Right renal pelvis (tissue), 4 donors: ENCODE measurements at places on chromosomes 4 and X.

DNA sequence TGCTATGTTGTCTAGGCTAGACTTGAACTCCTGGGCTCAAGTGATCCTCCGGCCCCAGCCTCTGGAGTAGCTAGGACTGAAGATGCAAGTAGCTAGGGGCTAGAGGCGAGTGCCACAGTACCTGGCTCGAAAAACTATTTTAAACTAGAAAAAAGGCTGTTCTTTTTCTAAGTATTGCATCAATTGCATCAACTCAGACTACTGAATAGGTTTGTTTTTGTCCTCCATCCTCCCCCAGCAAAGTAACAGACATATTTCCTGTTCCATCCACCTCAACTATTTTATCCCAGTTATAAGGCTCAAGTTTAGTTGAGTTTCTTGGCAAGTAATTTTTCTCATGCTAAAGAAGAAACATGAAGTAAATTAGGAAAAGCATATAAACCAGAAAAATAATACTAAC is 4.1 kb downstream of the SH3RF1 start:
- DNase-seq: no peak

GRCh38 chrX:39946822-39947221 is 150.9 kb downstream of the BCOR start:
- no peak for DNase-seq

- no peak for DNase-seq
Measured at GRCh38 chr4:27357283-27357682, 496.6 kb downstream of the STIM2 start.

- no peak for DNase-seq
Measured at GRCh38 chr4:10491401-10491800, 34.2 kb upstream of the ZNF518B start.

- no peak for DNase-seq
Measured at GRCh38 chr4:86400216-86400615, 40.4 kb upstream of the MAPK10 start.

- no peak for DNase-seq
Measured at GRCh38 chr4:76301068-76301774, 5.3 kb upstream of the STBD1 start.

GRCh38 chr4:138627096-138627495 is 384.9 kb upstream of the SLC7A11 start:
- DNase-seq: no peak

DNA sequence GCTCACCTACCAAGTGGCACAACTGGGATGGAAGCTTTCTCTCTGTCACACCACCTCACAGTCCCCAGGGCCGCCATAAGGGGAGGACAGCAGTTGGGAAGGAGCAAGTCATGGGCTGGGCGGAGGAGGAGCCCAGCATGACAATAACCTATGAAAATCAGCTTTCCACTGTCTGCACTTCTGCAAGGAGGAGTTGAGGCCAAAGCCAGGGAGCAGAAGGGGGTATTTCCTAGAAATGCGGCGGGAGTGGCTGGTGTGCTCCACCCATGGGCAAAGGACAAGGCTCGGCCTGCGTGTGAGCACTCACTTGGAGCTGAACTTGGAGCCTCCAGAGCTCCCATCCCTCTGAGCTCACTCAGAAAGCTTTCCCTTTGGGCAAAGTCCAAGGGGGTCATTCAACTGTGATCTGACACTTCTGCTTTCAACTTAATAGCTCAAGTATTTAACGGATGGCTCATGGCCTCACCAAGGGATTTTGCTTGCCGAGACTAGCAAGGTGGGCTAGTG is 18.5 kb downstream of the APLN start:
- DNase-seq: no peak

- DNase-seq: no peak
Measured at GRCh38 chr4:189507060-189507459, 433.6 kb upstream of the FRG1 start.

DNA sequence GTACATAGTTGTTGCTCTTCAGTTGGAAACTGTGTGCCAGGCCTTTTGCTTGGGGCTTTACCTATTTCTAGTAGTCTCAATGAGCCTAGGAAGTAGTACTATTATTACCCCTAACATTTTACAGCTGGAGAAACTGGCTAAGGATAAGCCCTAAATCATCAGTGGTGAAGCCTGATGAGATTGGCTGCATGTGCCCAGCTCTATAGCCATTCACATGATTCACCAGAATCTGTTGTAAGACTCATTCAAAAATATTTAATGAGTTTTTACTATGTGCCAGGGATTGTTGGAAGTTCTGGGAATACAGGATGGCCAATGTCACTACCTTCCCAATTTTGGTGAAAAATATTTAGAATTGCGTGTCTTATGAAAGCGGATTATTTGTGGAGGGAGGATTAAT is 2.8 kb downstream of the KIT start:
- DNase-seq: no peak

DNA sequence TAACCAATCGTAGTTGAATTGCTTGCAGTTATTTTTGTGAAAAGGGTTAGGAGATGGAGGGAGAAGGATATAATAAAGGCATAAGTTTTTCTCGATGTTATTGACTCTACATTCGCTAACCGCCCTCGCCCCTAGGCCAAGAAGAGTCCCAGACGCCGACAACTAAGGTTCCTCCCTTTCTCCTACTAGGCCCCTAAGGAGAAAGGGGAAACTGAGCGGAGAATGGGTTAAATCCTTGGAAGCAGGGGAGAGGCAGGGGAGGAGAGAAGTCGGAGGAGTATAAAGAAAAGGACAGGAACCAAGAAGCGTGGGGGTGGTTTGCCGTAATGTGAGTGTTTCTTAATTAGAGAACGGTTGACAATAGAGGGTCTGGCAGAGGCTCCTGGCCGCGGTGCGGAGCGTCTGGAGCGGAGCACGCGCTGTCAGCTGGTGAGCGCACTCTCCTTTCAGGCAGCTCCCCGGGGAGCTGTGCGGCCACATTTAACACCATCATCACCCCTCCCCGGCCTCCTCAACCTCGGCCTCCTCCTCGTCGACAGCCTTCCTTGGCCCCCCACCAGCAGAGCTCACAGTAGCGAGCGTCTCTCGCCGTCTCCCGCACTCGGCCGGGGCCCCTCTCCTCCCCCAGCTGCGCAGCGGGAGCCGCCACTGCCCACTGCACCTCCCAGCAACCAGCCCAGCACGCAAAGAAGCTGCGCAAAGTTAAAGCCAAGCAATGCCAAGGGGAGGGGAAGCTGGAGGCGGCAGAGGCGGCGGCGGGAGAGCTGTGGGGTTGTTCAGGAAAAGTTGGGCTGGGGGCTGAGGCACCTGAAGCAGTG is 5.9 kb downstream of the ATOH1 start:
- no peak for DNase-seq

GRCh38 chr4:10033191-10033881 is 12.0 kb upstream of the SLC2A9 start:
- DNase-seq: no peak

- DNase-seq: no peak
Measured at GRCh38 chr4:10173037-10173753, 56.6 kb upstream of the WDR1 start.

- no peak for DNase-seq
Measured at GRCh38 chrX:127568691-127569090, 483.5 kb downstream of the ACTRT1 start.

DNA sequence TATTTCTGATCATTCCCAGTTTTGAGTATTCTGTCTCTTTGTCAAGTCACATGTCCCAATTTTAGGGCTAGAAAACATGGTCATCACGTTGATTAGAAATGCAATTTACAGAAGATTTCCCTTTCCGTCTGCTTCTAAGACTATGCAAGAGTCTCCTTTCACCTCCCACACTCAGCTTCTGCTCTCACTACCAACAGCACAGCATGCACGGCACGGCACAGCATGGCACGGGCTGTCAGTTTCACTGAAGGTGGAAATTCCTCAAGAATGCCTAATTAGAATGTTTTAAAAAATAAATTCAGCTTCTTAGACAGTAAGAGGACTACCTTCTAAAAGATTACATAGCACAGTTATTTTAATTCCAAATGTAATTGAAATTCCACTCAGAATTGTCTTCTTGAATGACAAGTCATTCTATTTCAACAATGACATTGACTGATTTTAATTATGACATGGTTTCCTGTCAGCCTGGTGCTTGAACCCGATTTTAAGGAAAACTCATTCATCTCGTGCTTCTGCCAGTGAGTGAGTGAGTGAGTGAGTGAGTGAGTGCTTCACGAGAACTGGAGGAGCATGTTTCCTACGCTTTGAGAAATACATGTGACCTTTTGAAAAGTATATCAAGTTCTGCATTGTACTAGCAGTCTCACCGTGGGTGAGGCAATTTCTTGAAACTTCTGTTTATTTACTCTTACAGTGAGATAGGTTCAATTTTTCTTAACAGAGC is 124.8 kb upstream of the SORBS2 start:
- DNase-seq: no peak

- no peak for DNase-seq
Measured at GRCh38 chr4:112058433-112058832, 86.8 kb upstream of the FAM241A start.

DNA sequence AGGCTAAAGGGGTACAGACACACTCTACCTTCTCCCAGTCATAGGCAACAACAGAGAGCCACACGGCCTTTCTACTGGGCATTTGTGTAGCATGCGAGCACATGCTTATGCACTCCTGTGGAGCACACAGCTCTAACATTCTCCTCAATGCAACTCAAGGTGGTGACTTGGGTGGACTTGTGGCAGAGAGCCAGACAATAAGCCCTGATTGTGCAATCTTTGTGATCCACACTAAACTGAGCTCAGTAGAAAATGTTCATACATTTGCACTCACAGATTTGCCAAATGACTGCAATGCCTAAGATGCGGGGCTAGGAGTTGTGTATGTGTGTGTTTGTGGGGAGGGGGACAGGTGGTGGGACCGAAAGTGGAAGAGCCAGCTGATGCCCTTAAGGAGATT is 31.4 kb upstream of the SETD7 start:
- DNase-seq: no peak

GRCh38 chrX:32985544-32985943 is 225.8 kb downstream of the DMD start:
- DNase-seq: no peak

DNA sequence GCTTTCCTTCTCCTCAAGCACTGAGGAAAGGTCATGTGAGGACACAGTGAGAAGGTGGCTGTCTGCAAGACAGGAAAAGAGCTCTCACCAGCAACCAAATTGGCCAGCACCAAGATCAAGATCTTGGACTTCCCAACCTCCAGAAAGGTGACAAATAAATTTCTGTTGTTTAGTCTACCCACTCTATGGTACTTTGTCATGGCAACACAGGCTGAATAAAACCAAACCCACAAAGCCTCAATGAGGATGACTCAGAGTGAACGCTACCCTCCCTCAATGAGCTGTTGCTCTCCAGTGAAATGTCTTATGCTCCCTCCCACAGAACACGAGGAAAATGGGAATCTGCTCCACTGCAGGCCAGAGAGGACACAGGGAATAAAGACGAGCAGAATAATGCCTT is 244.1 kb downstream of the RAB28 start:
- no peak for DNase-seq

DNA sequence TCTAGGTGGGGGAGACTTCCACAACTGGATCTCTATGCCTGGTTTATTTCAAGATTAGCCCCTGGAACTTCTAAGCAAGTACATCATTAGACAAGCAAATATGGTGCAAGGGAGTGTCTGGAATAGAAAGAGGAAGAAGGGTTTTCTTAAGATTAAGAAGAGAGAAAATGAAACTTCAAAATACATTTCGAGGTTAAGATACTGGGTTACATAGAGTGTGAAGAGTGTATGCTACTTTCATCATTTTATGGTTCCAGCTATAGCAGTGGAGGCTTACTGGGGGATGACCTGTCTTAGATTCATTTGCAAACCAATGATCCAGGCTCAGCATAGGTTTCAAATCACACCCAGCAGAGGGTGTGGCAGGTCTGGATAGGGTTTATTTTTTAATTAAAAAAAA is 144.4 kb upstream of the GATB start:
- DNase-seq: no peak

GRCh38 chr4:14100349-14100748 is 472.8 kb upstream of the BOD1L1 start:
- no peak for DNase-seq

GRCh38 chr4:84583876-84584380 is 1.0 kb downstream of the CDS1 start:
- DNase-seq: no peak

- no peak for DNase-seq
Measured at GRCh38 chrX:110316351-110317060, 1.4 kb downstream of the AMMECR1 start.

- DNase-seq: no peak
Measured at GRCh38 chrX:53798281-53798680, 111.8 kb upstream of the HUWE1 start.

GRCh38 chr4:174334628-174335027 is 50.9 kb downstream of the CEP44 start:
- DNase-seq: no peak

- DNase-seq: no peak
Measured at GRCh38 chr4:153643406-153644383, 40.4 kb upstream of the TLR2 start.

DNA sequence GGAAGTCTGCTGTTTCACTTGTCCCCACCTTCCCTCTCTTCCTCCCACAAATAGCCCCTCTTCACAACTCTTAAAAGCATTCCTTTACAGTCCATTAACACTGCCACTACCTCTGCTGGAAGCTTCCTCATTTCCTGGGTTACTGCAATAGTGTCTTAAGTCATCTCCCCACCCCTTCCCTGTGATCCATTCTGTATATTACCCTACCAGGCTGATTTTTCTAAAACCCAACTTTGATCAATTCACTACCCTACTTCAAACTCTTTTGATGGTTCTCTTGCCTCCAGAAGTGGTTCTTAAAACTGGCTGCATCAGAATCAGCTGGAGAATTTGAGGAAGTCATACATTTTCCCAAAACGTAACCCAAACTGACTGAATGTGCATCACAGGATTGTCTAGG is 8.8 kb upstream of the XIAP start:
- no peak for DNase-seq

GRCh38 chr4:44017422-44017739 is 431.2 kb downstream of the KCTD8 start:
- no peak for DNase-seq

GRCh38 chrX:84362184-84362838 is 139.9 kb downstream of the HDX start:
- no peak for DNase-seq

DNA sequence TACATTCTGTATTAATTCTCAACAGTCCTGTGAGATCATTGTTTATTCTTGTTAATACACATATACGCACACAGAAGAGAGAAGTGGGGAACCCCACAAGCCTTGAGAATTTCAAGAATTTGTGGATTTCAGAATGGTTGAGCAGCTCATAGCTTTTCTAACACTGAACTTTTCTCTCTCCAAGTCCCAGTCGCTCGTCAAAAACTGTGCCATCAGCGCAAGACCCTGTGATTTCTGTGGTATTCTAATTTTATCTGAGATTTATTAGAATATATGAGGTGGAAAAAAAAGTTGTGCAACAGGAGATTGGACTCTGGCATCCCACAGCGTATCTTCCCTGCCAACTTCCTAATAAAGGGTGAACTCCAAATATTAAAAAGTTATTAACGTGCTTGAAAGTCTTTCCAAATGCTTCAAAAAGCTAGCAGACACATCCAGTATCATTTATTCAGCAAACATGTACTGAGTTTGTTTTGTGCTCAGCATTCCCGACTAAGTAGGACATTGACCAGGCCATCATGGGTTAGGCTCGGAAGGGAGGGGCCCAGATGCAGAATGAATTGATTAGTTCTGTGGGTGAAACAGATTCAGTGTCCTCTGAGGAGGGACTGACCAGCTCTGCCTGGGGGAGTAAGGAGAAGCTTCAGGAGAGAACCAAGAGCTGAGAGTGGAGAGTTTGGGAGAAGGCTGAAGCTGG is 165.6 kb downstream of the CBR4 start:
- no peak for DNase-seq

- no peak for DNase-seq
Measured at GRCh38 chrX:39445336-39445735, 644.1 kb downstream of the MID1IP1 start.
